ENCODE measurements at places on chromosomes 16 and 17.

GRCh38 chr16:47156680-47157215 lies 13.0 kb upstream of the NETO2 start:
- DNase-seq = no peak

- DNase-seq = peak; percentile 45
Observed at GRCh38 chr17:29929006-29929532, 959 bp downstream of the SSH2 start.

GRCh38 chr17:5562661-5563360 lies 21.5 kb downstream of the NLRP1 start:
- DNase-seq = no peak

- no peak for DNase-seq
Observed at GRCh38 chr17:33288954-33289353, 4.1 kb downstream of the ASIC2 start.

GRCh38 chr17:927611-928461 lies 51.7 kb downstream of the NXN start:
- peak; percentile 96 for DNase-seq

DNA sequence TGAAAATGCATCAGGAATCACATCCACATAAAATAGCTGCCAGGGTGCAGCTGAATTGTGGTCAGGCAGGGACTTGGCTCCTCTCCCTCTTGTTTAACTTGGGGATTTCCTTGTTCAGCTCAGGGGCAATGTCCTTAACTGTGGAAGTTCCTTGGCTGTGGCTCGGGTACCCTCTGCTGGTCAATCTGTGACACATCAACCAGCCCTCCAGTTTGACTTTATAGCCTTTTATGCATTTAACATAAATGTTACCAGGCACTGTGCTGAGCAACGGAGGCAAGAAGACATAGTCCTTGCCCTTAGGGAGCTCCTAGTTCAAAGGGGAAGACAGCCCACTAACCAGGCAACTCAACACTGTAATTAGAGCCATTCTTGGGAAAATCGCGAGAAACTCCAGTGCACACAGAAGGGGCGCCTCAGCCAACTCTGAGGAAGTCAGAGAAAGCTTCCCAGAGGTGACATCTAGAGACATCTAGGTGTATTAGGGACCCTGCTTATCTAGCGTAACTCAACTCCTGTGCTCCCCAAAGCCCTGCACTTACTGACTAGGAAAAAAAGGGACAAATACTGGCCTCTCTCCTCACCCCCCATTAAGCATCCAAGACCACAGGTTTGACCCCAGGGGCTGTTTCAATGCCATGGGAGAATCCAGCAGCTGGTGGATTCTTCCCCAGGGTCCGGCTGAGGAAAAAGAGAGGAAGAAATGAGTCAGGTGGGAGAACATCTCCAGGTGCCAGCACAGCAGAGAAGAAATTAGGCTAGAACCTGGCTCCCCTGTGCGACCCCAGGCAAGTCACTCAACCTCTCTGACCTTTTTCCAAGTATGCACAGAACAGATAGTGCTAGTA lies 17.3 kb upstream of the EEF2K start:
- peak; percentile 91 for DNase-seq

DNA sequence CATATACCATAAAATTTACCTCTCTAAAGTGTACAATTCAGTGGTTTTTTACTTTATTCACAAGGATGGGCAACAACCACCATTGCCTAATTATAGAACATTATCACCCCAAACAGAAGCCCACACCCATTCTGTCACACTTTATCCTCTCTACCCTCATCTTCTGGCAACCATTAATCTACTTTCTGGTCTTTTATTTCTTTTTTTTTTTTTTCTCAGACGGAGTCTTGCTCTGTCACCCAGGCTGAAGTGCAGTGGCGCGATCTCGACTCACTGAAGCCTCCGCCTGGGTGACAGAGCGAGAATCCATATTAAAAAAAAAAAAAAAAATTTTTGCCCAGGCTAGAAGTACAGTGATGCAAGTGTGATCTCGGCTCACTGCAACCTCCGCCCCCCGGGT lies 90.7 kb upstream of the CLEC18B start:
- no peak for DNase-seq

DNA sequence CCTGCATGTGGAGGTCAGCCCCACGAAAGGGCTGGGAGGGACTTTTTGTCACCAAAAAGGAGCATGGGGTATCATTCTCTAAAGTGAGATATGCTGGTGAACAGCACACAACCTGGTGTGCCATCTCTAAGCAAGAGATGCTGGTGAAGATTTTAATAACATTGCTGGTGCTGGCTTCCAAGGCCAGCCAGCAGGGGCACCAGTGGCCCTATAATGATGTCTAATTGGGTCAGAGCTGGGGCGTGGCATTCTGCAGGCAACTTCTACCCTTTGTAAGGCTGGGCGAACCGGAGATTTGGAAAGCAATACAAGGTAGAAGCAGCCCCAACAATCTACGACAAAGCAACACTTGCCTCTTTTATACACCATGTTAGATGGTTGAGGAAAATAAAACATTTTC lies 16.8 kb downstream of the SDR42E1 start:
- no peak for DNase-seq

DNA sequence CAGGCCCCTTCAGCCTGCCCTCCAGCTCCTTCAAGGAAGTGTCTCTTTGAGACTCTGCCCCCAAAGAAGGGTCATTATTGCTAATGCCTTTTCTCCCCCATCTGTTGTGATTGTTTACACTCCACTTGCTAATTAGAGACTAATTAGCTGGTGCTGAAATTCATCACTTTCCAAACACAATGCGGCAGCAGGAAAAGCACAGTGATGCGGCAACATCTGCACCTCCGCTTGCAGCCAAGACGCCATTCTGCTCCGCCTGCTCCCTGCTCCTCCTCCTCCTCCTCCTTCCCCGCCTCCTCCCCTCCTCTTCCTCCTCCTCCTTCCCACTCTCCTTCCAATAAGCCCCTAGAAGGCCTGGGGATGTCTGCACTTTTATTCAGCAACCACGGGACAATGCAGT lies 110.5 kb downstream of the SDK2 start:
- DNase-seq = no peak

GRCh38 chr16:66175058-66175457 lies 191.4 kb upstream of the CDH5 start:
- no peak for DNase-seq

DNA sequence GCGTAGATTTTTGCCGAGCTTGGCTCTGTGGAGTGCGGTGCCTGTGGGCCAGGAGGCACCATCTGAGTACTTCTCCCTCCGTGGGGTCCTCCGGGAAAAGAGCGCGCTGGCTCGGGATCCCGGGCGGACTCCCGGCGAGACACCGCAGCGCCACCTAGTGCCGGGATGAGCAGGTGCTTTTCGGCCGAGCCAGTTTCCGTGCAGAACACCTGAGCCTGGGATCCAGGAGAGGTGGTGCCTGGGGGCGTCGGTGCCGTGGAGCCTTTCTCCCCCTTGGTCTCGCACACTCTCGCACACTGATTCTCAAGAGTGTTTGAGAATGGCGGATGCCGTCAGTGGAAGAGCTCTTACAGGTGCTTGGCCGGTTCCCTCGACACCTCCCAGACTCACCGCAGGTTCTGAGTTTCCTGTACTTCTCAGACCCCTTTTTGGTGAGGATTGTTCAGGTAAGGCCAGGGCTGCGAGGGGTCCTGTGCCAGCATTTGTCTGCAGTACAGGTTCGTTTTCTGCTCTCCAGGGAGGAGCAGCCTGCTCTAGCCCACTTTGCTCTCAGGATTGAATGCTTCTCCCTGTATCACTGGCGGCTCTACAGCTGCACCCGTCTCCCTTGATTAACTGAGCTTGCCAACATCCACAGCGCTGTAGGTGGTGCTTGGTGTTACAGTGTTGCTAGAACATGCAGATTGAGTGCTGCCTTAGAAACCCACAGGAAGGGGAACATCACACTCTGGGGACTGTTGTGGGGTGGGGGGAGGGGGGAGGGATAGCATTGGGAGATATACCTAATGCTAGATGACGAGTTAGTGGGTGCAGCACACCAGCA lies 23.3 kb downstream of the TBCD start:
- DNase-seq = peak; percentile 22

GRCh38 chr17:1943436-1943831 lies 81.7 kb downstream of the RTN4RL1 start:
- no peak for DNase-seq

- no peak for DNase-seq
Observed at GRCh38 chr17:15453782-15454181, 13.6 kb downstream of the CDRT4 start.

DNA sequence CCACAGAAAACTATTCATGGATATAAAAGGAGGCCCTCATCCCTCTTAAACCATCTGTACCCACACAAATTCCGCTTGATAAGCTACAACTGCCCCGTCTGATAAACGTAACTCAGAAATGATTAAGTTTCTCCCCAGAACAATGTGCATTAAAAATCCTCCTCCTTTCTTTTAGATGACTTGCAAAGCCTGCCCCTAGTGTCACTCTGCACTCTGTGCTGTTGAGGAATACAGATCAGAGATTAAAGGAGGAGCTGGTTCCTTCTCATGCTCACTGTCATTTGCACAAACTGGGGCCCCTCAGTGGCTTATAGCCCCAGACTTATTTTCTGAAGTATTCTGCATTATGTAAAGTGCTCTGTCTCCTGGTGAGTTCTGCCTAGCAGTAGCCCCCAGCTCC lies 33.3 kb downstream of the CDRT15 start:
- no peak for DNase-seq

GRCh38 chr16:4371357-4372000 lies at the start of gene VASN:
VASN (plus strand) TSS chr16:4371848; CDS start chr16:4380878, 9,030 bp downstream.
- peak; percentile 70 for DNase-seq

- DNase-seq = no peak
Observed at GRCh38 chr17:12178644-12179330, 158.1 kb downstream of the MAP2K4 start.

GRCh38 chr17:49197346-49197998 lies 12.9 kb downstream of the GNGT2 start:
- no peak for DNase-seq

DNA sequence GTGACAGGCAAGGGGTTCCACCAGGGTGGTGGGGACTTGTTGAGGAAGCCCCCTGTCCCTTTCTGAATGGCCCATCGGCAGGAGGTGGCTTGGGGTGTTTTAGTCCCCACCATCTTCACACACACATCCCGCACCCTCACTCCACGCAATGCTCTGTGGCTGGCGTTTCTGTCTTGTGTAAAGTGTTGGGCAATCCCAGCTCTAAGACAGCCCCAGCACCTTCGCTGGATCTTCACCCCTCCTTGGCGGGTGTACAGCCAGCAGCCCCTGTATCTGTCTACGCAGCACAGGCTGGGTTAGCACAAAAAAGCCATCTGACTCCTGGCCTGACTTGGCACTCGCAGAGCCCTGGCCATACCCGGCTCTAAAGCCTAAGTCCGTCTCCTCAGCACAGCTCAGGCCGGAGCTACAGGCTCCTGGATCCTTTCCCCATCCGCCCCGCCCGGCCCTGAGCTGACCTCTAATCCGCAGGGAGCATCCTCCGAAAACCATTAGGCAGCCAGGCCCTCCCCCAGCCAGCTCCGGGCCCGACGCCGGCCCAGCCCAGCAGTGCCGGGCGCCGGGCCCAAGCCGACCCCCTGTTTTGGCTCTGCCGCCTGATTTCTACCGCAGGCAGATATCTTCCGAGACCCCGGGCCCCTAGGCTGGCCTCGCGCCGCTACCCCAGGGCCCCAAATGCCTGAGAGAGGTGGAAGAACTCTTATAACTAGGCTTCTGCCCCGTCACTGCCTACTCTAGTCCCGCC lies 42.4 kb upstream of the TAC4 start:
- no peak for DNase-seq

- peak; percentile 79 for DNase-seq
Observed at GRCh38 chr16:57029161-57030160, 40.1 kb downstream of the NLRC5 start.

DNA sequence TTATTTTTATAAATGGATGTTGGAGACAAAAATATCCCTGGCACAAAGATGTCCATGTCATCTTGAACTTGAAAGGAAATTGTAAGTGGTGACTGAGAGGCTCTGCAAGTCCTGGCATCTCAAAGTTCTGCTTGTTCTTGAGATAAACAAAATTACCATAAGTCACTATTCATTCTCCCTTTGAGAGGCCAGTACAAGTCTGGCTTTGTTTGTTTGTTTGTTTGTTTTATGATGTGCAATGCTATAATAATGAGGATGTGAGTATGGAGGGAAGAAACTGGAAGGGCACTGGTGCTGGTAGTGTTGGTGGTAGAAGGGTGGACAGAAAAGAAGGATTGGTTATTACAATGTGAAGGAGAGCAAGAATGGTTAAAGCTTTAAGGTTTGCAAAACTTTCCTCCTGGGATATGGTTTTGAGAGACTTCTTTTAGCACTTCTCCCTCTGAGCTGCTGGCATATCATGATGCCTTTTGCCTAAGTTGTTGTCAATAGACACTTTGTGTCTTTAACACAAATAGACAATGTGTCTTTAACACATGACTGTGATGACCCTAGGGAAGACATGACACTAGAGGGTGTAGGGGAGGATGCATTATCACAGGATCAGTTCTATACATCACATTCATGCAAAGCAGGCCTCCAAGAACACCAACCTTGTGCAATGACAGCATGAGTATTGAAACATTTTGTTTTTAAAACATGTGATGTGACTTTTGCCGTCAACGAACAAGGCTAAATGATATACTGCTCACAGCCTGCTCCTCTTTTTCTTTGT lies 880.5 kb upstream of the GOT2 start:
- DNase-seq = no peak

- peak; percentile 85 for DNase-seq
Observed at GRCh38 chr17:36183001-36183971, 6.8 kb upstream of the TBC1D3B start.

- DNase-seq = peak; percentile 60
Observed at GRCh38 chr17:58338841-58339754, 10.5 kb upstream of the TSPOAP1 start.

DNA sequence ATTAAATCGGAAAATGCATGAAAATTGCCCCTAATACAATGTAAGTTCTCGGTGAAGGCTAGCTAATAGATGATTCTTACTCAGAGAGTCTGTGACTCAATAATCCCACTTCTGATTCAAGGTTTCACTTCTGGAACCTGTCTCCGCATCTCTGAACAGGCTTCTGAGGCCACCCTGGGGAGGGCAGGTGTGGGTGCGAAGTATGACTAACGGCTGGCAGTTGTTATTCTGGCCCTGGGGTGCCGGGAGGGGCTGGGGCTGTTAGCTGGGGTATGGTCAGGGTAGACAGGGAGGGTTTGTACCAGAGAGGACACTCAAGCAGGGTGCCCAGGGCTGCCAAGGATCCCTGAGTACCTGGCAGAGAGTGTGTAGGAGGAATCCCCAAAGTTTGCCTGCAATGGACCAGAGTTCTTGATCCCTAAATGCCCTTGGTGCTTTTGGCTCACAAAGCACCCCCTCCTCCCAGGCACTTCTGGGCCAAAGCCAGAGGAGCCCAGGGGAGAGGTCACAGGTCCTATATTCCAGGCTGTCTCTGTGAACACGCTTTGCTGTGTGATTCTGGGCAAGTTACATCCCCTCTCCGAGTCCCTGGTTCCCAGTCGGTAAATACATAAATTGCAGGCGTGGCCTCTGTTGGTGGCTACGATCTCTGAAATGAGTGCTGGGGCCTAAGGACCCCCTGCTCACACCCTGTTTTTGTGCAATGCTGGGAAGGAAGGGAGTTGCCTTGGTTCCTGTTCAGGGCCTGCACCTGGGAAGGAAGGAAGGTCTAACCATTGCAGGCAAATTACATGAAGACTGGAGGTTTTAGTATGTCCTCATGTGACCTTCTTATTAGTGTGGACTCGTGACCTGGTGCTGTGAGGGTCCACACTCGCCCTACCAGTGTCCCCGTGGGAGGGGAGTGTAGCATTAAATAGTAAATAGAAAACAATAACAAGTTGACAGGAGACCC lies 49.9 kb upstream of the CPNE2 start:
- DNase-seq = peak; percentile 44
